ENCODE measurements at places on chromosomes 1 and 21. TPM values are rescaled to one million over a fixed set of nuclear protein-coding genes. Genes with fewer than 3 reads are reported as not detected.

The CYP4A11 gene
- not detected for total RNA-seq

The EPHX1 gene
- 236 TPM for total RNA-seq

The FCGR3A gene
- total RNA-seq = not detected

The TMEM201 gene
- total RNA-seq = 14.7 TPM

The SAMD13 gene
- 0.45 TPM for total RNA-seq

All from A549 treated with RU486 at 1 μM for 4 hours (cell line).